ENCODE measurements at places on chromosomes 13 and 19.

- no peak for DNase-seq
Observed at GRCh38 chr13:23634897-23635296, 64.7 kb downstream of the TNFRSF19 start.

DNA sequence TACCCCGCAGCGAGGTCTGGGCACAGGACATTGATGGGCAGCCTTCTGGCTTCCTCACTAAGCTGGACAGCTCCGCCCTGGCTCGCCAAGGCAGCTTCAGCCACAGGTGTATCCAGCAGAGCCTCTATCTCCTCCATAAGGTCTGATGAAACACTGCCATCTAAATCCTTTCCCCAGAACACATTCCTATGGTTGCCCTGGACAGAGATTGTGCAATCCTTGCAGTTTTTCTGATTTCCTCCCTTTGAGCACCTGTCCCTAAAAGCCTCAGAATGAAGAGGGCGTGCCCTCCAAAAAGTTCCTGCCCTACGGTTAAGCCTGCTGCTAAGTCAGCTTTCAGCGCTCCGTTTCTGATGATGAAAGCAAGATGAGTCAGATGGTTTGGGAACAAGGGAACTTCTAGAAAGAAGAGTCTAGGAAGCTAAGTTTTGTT lies 21.0 kb downstream of the CLEC4M start:
- DNase-seq = no peak

GRCh38 chr13:112142401-112142930 lies 75.5 kb downstream of the SOX1 start:
- DNase-seq = no peak

DNA sequence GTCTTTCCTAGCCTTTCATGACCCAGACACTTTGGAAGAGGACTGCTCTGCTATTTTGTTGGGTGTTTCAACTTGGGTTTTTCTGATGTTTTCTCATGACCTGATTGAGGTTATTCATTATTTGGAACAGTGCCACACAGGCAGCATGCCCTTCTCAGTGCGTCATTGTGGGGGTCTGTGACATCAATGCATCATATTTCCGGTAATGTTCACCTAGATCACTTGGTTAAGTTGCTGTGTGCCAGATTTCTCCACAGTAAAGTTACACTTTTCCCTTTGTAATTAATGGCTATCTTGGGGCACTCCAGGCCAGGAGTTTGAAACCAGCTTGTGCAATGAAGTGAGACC lies 124.4 kb downstream of the SIPA1L3 start:
- no peak for DNase-seq

DNA sequence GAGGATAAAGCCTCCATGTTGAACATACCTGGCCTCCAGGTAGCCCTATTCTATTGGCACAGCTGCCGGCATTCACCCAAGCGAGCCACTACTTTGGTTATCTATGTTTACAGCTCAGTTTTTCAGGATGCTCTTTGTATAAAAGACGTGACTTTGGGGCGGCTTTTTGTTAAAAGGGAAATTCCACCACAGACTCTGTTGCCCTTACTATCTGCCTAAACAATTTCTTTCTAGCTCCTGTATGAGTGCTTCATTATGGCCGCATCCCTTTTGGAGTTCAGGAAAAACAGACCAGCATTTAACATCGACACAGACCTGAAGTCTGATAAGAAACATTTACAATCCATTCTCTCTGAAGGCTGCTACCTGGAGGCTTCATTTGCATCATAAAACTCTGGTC lies 9.1 kb upstream of the IGSF23 start:
- DNase-seq = no peak

DNA sequence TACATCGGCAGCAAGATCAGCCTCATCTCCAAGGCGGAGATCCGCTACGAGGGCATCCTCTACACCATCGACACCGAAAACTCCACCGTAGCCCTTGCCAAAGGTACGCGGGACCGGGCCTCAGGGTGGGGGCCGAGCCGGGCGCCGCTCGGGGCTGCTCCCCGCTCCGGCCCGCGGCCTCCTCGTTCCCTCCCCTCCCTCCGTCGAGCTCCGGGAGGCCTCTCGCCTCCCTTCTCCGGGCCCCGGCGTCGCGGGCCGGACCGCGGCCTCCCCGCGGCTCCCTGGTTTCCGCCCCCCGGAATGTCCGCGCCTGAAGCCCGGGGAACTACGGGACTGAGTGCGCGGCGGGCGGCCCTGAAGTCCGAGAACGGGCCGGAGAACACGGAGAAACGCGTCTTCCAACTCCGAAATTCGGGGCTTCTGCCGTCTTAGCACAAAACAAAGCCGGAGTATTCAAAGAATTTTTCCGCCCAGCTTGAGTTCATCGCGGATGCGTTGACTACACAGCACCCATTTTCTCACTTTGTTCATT lies 423 bp downstream of the LSM14A start:
- no peak for DNase-seq

- peak; percentile 38 for DNase-seq
Observed at GRCh38 chr13:75869981-75870380, 233.9 kb downstream of the LMO7 start.

- no peak for DNase-seq
Observed at GRCh38 chr19:33300009-33300893, 2.1 kb downstream of the CEBPA start.

- DNase-seq = peak; percentile 6
Observed at GRCh38 chr19:22882797-22883196, 50.7 kb downstream of the ZNF723 start.

GRCh38 chr13:92807353-92807752 lies 419.3 kb upstream of the GPC6 start:
- DNase-seq = no peak

GRCh38 chr13:114093118-114093517 lies 39.3 kb downstream of the RASA3 start:
- DNase-seq = no peak

DNA sequence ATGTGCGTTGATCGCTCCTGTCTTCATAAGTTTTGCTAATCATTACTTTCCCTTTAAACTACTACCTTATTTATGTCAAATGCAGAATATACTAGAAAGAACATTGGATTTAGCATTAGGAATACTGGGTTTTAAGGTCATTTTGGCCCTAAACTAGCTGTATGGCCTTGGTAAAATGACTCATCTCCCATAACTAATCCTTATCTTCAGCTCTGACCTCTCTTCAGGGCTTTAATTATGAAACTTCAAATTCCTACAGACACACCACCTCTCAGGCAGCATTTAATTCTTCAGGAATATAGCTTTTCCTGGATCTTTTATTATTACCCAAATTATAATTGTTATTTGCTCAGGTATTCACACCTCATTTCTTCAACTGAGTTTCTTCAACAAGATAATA lies 121.2 kb downstream of the STARD13 start:
- no peak for DNase-seq

DNA sequence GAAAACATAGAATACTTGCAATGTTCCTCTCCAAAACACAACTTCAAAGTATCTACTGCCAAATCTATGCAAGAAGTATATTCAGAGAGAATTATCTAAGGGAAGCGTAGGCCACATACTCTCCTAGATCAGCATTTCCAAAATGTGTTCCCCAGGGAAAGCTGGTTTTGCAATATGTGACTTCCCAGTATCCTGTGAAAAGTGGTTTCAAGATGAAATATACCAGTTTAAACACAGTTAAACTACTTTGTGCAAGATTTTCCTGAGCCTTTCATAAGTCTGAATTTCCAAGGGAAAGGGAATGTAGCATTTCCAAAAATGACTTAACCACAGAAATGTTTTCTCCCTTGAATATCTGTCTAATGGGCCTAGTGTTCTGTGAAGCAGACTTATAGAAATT lies 7.6 kb downstream of the STARD13 start:
- DNase-seq = no peak

DNA sequence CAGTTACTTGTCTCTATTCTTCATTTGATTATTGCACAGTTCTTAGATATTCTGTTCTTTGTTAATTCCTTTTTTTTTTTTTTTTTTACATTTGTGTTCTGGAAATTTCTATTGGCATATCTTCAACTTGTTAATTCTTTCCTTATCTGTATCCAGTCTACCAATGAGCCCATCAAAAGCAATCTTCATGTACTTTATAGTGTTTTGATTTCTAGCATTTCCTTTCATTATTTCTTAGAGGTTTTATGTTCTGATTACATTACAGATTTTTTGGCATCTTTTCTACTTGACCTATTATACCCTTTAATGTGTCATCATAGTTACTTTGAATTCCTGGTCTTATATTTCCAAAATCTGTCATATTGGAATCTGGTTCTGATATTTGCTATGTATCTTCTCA lies 2194.8 kb downstream of the PCDH9 start:
- DNase-seq = no peak

- DNase-seq = no peak
Observed at GRCh38 chr19:31275068-31275334, 74.2 kb downstream of the TSHZ3 start.

GRCh38 chr13:40776681-40777165 lies 5.7 kb upstream of the MRPS31 start:
- DNase-seq = peak; percentile 89

DNA sequence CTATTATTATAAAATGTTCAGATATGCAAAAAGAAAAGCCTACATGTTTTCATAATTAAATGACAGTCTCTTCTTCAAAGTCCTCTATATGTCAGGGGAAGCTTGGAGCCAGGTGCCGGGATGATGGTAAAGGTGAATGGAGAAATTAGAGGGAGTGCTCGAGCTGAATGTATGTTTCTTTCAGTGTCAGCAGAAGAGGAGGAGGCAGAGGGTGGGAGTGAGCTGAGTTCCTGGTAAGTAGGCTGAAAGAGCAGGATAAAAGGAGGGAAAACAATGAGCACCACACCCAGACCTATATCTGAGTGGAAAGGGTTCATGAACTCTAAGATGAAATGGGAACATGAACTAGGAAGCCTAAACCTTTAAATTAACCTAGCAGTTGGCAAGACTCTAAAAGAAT lies 307.6 kb upstream of the NBEA start:
- no peak for DNase-seq

DNA sequence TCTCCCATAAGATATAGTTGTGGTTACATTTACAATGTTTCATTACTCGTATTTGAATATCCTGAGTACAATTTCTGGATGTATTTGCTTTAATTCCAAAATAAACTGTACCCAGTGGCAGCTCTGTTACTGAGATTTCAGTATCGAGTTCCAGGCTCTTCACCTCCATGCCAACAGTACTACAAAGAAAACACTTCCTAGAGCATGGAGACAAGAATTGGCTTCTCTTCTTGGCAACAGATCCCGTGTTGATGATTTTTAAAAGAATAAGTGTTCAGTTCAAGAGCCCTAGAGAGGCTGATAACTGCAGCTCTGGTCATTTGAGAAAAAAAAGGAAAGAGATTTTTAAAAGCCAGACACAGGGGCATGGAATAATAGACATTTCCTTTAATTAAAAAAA lies 302.8 kb downstream of the EFNB2 start:
- DNase-seq = no peak

DNA sequence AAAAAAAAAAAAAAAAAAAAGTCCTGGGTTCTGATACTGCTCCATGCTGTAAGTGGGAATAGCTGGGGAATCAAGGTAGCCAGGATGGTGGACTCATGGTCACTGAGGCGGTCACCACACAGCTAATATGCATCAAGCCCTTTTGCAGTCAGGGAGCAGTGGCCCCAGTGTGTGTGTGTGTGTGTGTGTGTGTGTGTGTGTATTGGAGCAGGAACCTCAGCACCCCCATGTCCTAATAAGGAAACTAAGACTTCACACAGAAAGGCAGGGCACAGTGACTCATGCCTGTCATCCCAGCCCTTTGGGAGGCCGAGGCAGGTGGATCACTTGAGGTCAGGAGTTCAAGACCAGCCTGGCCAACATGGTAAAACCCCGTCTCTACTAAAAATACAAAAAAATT lies 12.0 kb downstream of the B3GNT3 start:
- peak; percentile 24 for DNase-seq

DNA sequence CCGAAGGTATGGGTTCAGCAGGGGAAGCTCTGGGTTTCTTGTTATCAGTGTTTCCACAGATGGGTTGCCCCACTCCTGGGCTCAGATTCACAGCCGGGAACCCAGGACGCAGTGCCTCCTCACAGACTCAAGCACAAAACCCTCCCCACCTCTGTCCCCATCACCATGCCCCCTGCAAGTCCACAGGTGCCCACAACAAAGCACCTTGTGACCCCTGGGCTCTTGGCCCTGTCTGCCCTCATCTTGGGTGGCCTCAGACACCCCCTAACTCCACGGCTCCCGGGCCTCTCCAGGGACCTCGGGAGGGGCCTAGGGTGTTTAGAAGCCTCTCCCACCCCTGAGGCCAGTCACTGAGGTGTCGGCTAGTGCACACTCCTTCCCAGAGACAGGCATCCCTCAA lies 231.7 kb downstream of the TUBA3C start:
- no peak for DNase-seq

DNA sequence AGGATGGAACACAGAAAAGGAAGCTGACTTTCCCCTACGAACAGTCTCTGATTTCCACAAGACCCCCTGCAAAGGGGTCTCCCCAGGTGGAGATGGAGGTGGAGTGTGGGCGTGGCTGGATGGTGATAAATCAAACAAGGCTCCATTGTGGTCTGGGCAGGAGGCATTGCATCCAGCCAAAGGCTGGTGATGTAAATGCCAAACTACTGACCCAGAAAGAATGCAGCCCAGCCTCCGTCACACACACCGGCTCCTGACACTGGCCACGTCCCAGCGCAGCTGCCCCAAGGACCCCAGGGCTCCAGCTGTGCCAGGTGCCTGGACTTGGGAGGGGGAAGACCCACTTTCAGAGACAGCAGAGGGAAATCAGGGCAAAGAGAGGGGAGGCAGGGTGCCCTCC lies 6.3 kb downstream of the SLC7A1 start:
- no peak for DNase-seq

GRCh38 chr13:38821770-38822551 lies 135.1 kb downstream of the FREM2 start:
- no peak for DNase-seq

- no peak for DNase-seq
Observed at GRCh38 chr13:98878486-98879126, 99.3 kb downstream of the DOCK9 start.

GRCh38 chr13:99335603-99336002 lies 28.4 kb upstream of the GPR183 start:
- DNase-seq = no peak

DNA sequence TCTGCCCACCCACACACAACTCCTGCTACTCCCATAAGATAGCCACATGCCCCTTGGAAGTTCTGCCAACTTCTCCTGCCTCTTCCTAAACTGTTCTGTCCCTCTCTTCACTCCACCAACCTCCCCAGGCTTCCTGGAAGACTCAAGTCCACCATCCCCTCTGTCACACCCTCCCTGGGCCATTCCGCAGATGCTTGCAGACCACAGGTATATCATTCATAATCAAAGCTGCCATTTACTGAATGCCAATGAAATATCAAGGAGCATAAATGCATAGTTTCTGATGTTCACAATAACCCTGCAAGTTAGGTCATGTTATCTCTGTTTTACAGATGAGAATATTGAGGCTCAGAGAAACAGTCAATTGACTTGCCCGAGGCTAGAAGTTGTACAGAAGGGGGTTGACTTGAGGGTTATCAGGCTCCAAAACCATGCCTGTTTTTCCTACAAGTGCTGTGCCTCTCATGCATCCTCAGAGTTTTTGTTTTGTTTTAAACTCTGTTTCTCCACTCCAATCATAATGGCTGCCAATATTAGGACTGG lies 135.6 kb downstream of the SLC7A1 start:
- no peak for DNase-seq

DNA sequence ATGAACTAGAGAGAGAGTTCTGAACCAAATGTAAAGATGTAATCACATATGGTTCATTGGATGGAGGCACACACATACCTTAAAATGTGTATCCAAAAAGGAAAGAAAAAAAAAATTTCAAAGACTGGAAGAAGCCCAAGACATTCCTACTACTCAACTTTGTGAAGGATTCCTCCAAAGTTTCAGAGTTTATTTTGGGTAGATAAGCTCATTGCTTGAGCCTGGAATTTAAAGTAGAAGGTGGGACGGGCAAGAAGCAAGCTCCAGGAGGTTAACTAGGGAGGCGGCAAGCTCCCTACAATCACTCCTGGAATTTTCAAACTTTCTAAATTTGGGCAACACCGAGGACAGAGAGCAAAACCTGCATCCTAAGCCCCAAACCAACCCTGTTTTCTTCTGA lies 1.9 kb downstream of the TSHZ3 start:
- no peak for DNase-seq
